ENCODE measurements at places on chromosomes 1 and 21. TPM values are rescaled to one million over a fixed set of nuclear protein-coding genes. Genes with fewer than 3 reads are reported as not detected.

The RNU1-4 gene
- under 0.01 TPM for total RNA-seq

The NPPB gene
- total RNA-seq, result not detected

The SLAMF8 gene
- not detected for total RNA-seq

The ZFP69 gene
- 4.1 TPM for total RNA-seq

The PLEKHN1 gene
- 1.2 TPM for total RNA-seq

The NR5A2 gene
- total RNA-seq, result not detected

The ESPN gene
- total RNA-seq, result not detected
